ENCODE measurements at places on chromosomes 4 and X.

- DNase-seq = peak; percentile 35
Measured at GRCh38 chr4:140154572-140154891, 548 bp upstream of the MAML3 start.

- no peak for DNase-seq
Measured at GRCh38 chrX:31397119-31397518, 325.3 kb upstream of the FTHL17 start.

DNA sequence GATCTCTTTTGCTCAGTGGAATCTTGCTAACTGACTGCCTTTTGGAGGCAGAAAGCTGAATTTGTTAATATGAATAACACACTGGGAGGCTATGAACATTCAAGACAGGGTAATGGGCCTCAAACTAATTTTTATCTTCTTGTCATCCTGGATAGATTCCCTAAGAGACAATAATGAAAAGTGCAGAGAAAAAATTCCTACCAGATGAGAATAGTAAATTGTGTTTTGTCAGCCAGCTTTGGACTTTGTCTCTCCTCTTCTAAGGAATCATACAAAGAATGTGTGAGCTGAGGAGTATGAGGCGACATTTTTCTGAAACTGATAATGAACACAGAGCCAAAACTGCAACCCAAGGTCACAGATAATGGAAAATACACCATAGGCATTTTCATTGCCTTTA lies 649.3 kb downstream of the IQCM start:
- DNase-seq = no peak

DNA sequence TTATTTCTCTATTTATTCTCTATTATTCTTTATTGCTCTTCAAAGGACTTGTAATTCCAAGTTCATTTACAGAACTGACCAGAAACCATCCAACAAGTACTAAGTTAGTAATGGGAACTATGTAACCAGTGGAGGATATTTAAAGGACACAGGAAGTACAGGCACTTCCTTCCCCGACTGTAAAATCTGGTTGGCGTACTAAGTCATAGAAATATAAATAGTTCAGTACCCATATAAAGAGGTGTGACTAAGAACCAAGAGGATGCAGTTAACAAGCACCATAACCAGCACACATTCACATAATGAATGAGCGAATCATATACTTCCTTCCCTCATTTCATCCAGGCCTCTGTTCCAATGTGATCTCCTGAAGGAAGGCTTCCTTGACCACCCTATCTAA lies 3.6 kb upstream of the EIF4E start:
- no peak for DNase-seq

- DNase-seq = no peak
Measured at GRCh38 chr4:98199247-98199646, 56.0 kb upstream of the STPG2 start.

DNA sequence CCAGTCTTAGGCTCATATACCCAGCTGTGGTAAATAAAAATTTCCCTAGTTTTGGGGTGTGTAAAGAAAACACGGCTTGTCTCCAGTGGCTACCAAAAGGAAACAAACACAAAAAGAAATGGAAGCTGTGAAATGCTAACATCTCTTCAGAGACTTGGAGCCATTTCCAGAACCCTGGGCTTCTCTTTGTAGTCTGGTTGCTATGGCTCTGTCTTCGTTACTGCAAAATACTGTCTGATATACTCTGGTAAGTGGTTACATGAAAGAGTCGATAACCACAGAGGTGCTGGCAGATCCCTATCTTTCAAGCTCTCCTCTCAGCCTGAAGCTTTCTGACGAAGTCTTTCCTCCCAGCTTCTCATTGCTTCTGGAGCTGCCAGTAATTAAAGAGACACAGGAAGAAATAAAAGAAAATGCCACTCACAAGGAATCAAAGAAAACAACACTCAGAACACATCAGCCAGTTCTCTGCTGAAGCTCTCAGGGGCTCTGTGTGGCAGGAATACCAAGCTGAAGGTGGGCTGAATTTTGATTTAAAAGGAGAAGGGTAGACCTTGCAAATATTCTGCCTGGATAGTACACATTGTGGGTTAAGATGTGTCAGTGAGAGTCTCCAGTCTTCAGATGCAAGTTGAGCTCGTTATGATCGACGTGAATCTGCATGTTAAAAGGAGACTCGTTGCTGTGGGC lies 107.6 kb upstream of the FAM9C start:
- no peak for DNase-seq

GRCh38 chrX:76931518-76931917 lies 504.0 kb downstream of the MAGEE1 start:
- no peak for DNase-seq

GRCh38 chr4:73127839-73128453 lies 58.4 kb upstream of the COX18 start:
- no peak for DNase-seq

GRCh38 chrX:49184294-49185281 lies 1.6 kb downstream of the PRICKLE3 start:
- DNase-seq = no peak

GRCh38 chr4:76430519-76431388 lies 4.3 kb upstream of the SHROOM3 start:
- no peak for DNase-seq

GRCh38 chr4:32962100-32962499 lies 2241.9 kb downstream of the PCDH7 start:
- no peak for DNase-seq

GRCh38 chrX:131675596-131676194 lies 131.8 kb downstream of the OR13H1 start:
- DNase-seq = no peak

GRCh38 chrX:53239474-53239873 lies 14.5 kb upstream of the KDM5C start:
- DNase-seq = no peak

DNA sequence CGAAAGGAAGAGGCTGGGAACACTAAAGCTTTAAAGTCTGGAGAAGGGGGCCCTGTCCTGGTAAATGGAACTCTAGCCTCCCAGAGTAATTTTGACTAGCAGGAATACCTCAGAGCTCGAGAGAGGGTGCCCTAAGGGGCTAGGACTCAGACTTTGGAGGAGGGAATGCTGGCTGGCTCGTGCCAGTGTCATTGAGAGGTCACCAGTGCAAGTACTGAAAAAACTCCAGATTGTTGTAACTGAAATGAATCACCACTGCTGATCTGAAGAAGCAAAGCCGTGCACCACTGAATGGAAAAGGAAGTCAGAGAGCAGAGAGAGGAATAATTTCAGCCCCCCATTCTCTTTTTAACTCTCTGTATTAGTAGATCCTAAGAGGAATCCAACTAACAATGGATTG lies 690.2 kb downstream of the FAT4 start:
- no peak for DNase-seq

- no peak for DNase-seq
Measured at GRCh38 chrX:140766024-140766611, 56.6 kb downstream of the LINC00632 start.

- DNase-seq = no peak
Measured at GRCh38 chrX:11172415-11172814, 61.3 kb downstream of the HCCS start.

- DNase-seq = no peak
Measured at GRCh38 chrX:112668476-112669409, 11.0 kb downstream of the LHFPL1 start.

DNA sequence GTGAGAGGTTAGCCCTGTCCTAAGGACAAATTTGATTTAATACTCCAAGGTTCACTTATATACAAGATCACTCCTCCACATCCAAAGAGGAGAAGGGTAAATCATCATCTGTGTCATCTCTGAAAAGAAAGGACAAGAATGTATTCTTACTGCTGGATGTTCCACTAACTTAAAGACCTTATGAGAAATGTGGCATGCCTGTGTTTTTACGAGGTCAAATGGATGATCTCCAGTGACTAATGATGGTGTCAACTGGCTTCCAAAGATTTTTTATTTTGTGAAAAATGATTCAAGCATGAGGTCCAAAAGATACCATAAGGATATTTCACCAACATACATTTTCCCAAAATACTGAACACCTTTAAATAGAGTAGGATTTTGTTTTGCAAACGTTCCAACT lies 143.4 kb downstream of the PTCHD1 start:
- DNase-seq = no peak

- DNase-seq = no peak
Measured at GRCh38 chr4:98996056-98996764, 689 bp downstream of the METAP1 start.

DNA sequence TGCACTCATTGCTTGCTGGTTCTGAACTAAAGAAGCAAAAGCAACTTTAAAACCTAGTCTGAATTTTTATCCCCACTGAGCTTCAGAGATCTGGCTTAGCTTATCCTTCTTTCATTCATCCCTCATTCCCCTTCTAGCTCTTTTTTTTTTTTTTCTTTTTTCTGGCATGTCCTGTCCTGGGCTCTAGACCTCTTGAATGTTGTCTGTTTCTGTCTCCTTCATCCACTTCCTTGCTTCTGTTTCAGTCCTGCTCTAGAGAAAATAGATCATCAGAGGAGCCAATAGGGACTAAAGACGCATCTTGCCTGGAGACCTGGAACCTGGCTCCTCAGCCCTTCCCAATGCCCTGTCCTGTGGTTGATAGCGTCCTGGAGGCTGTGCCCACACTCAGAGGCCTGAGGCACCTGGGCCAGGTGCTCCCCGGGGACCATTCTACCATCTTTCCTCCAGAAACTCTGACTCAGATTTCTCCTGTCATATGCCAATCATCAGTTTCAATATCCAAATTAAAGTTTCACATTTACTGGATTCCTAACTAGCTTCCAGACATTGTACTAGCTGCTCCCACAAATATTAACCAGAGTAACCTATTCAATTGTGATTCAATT lies 115.7 kb upstream of the GATB start:
- no peak for DNase-seq

GRCh38 chr4:120443116-120443515 lies 376.5 kb upstream of the MAD2L1 start:
- DNase-seq = no peak

DNA sequence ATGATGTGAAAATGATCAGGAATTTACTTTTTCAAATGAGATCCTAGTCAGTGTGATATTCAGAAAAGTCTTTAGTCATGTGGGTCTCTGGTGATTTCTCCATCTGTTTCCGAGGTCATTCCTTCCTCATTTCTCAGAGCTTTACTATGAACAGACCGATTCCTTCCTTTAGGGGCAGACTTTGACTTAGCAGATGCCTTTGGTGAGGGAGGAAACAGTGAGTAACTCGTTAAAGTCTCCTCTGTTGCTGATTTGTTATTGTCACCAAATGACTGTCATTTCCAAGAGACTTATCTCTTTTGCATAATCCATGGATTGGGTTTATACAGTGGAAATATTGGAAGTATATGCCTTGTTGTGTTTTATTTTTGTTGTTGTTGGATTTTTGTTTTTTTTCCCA lies 76.2 kb upstream of the CD99 start:
- DNase-seq = no peak

- DNase-seq = no peak
Measured at GRCh38 chr4:83536362-83537272, 709 bp downstream of the GPAT3 start.

GRCh38 chrX:72297953-72298730 lies 7.6 kb downstream of the CITED1 start:
- peak; percentile 12 for DNase-seq

DNA sequence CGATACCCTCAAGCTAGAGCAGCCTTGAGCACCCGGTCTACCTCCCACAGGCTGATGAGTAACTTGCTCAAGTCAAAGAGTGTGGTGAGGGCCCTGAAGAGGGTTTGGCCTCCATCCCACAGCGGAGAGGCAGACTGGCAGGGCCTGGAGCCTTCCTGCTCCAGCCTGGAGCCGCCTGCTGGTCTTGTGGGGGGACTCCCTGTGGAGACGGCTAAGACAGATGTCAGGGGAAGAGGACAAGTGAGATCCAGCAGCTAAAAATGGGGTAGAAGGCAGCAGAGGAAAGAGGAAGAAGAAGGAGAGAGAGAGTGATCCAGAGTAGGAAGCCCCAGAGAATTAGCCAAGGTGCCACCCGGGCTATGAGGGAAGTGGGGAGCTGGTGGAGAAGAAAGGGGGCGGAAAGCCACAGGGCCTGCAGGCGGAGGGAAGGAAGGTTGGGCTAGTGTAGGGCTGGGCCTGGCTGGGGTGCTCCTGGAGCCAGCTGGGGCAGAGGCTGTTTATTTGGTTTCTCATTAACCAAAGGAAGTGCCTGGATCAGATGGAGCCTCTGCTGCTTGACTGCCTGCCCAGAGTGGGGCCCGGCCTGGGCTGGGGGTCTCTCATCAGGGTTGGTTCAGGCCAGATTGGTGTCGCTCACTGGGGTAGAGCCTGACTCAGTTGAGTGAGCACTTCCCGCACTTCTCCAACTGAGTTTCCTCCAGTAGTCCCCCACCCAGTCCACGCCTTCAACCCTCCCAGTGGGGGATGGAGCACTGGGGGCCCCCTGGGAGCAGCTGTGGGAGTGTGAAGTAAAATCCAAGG lies 14.2 kb downstream of the EFNB1 start:
- no peak for DNase-seq

GRCh38 chr4:101083131-101083530 lies 264.2 kb downstream of the PPP3CA start:
- DNase-seq = no peak

DNA sequence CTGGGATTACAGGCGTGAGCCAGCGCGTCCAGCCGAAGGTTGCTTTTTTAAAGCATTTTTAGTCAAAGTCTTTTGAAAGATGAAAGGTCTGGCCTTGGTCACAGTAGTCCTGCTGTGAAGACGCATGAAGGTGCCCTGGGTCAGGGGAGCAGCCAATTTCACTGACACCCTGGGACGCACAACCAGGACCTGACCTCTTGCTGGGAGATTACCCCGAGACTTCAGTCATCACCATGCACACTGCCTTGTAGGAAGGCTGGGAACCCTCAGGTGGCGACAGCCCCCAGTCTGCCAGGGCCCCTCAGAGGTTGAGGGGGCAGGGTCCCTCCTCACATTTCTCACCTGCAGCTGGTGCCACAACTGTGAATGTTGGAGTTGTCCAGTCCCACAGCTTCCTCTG lies 53.2 kb downstream of the CPLX1 start:
- no peak for DNase-seq

GRCh38 chr4:175805846-175806245 lies 6.2 kb downstream of the GPM6A start:
- DNase-seq = no peak

DNA sequence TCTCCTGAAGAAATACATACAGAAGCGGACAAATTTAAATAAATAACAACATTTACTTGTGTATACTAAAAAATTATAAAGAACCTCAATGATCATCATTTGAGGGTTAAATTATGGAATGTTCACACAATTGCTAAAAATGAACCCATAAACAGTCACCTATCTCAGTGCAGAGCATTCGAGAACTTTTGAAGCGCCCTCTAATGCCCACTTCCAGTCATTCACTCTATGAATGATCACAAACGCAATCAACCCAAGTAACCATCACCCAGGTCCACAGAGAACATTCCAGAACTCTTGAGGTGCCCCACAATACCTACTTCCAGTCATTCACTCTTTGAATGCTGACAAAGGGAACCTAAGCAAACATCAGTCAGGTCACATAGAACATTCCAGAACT lies 103.5 kb upstream of the PLAC1 start:
- DNase-seq = no peak

DNA sequence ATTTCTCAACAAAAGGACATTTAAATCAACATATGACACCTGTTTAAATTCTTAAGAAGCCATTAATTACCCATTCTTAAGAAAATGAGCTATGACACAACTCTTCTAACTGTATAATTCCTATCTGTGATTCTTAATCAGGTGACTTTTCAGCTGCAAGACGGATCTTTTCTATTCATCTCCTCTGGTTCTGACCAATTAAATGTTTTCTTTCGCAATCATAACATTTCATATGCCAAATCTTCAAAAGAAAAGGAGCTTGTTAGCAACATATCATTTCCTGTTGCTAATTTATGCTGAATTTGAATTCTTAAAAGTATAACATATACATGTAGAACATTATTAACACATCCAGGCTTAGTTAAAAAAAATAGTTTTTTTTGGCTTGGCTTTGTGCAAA lies 62.5 kb downstream of the SEL1L3 start:
- no peak for DNase-seq
